ENCODE measurements at places on chromosomes 1 and 21.

DNA sequence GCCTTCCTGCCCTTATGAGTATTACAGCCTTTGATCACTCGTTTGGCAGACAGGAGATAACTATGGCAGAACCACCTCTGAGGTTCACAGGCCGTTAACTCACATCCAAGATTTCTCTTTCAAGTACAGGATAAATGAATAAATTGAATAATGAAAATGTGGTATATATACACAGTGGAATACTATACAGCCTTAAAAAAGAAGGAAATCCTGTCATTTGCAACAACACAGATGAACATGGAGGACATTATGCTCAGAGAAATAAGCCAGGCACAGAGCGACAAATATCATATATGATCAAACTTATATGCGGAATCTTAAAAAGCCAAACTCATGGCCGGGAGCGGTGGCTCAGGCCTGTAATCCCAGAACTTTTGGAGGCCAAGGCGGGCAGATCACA is 32.6 kb downstream of the TGFBR3 start:
- no peak for DNase-seq

DNA sequence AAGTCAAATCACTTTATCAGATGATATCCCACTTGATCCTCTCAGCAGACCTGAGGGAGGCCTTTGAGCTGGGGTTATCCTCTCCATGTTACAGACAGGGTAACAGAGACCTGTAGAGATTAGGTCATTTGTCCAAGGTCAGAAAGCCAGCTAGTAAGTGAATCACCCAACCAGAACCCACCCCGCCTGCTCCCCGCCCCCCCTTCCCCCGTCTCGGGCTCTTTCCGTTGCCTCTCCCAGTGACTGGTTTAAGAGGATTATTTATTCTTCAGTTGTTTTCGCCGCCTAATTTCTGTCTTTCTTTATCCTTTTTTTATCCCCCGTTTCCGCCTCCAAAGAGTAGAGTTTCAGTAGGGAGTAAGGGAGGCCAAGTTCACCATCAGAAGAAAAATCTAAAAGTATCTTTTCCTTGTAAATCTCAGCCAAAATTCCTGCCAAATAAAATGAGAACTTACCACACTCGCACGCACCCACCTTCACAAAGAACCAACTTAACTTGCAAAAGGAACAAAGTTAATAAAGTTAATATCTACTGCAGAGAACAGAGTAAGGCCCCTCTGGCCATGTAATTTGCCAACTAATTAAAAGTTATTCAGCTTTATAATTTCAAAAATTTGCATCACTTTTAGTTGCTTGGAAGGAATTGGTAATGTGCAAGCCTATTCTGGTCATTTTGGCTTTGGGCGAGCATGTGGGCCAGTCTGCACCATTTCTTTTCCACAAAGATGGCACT is 76.8 kb upstream of the TRABD2B start:
- DNase-seq, result no peak

GRCh38 chr1:30713311-30713710 is 10.1 kb downstream of the MATN1 start:
- no peak for DNase-seq

- no peak for DNase-seq
Observed at GRCh38 chr1:163703794-163704193, 382.0 kb downstream of the NUF2 start.

GRCh38 chr1:119675349-119676345 is 27.6 kb upstream of the ZNF697 start:
- peak; percentile 91 for DNase-seq

DNA sequence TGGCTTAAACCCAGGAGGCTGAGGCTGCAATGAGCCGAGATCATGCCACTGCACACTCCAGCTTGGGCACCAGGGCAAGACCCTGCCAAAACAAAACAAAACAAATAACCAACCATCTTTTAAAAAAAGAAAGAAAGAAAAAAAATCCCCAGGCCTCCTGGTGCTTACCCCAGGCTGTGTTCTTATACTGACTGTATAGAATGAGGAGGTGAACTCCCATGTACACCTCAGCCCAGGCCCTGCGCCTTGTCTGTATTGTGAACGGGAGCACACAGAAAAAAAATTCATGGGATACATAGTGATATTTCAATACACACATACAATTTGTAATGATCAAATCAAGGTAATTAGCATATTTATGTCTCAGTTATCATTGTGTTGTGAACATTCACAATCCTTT is 14.1 kb downstream of the RPL5 start:
- no peak for DNase-seq

DNA sequence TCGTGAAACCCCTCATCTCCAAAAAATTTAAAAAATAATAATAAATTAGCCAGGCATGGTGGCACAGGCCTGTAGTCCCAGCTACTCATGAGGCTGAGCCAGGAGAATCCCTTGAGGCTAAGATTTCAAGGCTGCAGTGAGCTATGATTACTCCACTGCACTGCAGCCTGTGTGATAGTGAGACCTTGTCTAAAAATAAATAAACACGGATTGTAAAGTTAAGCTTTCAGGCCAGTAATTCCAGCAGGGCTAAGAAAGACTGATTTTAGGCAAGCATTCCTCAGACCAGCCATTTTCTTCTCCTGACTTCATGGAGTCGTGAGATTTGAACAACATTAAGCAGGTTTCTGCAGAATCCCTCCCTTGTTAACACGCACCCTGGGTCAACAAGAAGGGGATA is 77.2 kb upstream of the EFHD2 start:
- no peak for DNase-seq

GRCh38 chr1:236090741-236091147 is 25.9 kb upstream of the NID1 start:
- DNase-seq, result no peak

DNA sequence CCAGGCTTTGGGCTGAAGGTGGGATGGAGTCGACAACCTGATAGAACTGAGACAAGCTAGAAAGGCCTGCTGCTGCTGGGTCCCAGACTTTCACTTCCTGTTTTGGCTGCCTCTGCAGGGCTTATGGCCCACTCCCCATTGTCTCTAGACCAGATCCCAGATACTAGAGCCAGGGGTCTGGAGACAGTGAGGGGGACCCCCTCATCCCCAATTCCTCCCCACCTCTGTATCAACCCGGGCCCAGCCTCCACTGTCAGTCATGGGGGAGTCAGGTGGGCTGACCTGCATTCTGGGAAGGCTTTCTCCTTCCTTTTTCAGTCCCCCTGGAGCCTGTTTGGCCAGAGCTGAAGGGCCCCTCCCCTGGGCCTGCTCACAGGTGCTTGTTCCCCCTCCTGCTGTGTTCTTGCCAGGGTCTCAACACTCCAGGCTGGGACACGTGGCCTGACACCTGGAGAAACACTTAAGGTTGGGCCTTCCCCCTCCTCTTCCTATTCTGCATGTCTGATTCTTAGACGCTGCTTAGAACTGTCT is 18.0 kb upstream of the ETV3L start:
- no peak for DNase-seq

DNA sequence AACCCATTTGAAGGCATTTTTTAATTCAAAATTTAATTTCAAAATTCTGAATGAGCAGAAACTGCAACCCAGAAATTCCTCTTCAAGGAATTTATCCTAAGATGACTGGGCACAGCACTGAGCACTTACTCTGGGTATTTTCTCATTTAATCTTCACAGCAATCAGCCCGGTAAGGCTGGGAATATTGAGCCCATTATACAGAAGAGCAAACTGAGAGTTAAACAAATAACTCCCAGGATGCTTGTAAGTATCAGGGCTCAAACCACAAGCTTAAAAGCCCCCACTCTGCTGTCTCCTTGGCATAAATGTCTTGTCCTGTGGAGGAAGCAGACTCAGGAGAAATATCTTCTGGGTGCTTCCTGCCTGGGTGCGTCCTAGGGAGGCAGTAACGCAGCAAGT is 53.0 kb upstream of the SPOCD1 start:
- DNase-seq, result no peak

GRCh38 chr1:17014671-17015567 is 3.2 kb upstream of the ATP13A2 start:
- DNase-seq, result peak; percentile 12

GRCh38 chr1:38487396-38487795 is 372.2 kb downstream of the RRAGC start:
- DNase-seq, result no peak

- no peak for DNase-seq
Observed at GRCh38 chr1:55172272-55172671, 42.9 kb downstream of the USP24 start.
